Epithelial cell of esophagus (primary cell): ENCODE measurements at places on chromosomes 11 and 22.

GRCh38 chr11:73425108-73425507 is 48.9 kb downstream of the RELT start:
- no peak for DNase-seq

DNA sequence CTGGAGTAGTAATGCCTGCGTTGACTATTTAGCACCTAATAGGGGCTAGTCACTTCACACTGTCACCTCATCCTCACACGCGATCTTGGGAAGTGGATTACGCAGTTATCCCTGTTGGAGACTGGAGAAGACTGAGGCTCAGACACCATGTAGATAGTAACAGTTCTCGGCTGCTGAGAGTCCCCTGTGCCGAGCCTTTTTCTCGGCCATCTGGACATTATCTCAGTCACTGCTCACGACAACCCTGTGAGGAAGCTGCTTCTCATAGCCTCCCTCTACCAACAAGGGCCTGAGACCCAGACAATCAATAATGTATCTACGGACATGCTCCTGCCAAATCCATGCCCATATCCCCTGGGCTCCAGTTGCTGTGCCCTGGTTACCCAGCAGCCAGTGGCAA is 25.9 kb downstream of the SCUBE1 start:
- no peak for DNase-seq

GRCh38 chr11:102799681-102800340 is 1.9 kb upstream of the MMP1 start:
- peak; percentile 14 for DNase-seq

GRCh38 chr11:27416568-27417176 is 53.7 kb upstream of the CCDC34 start:
- peak; percentile 56 for DNase-seq

DNA sequence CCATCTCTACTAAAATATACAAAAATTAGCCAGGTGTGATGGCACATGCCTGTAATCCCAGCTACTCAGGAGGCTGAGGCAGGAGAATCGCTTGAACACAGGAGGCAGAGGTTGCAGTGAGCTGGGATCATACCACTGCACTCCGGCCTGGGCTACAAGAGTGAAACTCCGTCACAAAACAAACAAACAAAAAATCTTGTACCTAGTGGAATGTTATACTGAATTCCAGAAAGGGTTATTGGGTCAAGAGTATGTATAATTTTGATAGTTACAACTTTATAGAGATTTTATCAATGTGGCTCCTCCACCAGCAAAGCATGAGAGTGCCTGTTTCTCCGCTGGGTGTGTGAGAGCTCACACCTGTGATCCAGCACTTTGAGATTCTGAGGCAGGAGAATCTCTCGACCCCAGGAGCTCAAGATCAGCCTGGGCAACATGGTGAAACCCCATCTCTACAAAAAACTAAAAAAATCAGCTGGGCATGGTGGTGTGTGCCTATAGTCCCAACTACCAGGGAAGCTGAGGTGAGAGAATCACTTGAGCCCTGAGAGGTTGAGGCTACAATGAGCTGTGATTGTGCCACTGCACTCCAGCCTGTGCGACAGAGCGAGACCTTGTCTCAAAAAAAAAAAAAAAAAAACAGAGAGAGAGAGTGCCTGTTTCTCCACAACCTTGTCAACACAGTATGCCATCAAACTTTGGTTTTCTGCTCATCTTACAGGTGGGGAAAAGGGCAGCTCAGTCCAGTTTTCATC is 12.7 kb upstream of the FOLR1 start:
- DNase-seq: no peak

GRCh38 chr22:33919391-33920196 is 682 bp downstream of the LARGE1 start:
- DNase-seq: peak; percentile 4

DNA sequence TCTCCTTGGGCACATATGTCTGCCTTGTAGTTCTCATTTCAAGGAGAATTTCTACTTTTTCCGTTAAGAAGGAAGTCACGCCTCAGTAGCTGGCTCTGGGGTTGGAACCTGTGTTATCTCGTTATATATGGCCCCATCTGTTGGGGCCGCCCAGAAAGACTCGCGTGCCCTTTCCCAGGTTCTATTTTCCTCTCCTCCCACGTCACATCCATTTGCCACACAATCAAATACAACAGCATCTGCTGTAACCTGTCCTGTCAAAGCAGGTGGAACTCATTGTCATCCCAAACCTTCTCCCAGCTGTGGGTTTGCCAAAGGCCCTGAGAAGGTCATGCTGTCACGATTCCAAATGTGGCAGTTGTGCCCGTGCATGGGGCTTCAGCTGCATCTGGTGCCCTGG is 213.1 kb upstream of the ZBED5 start:
- DNase-seq: no peak

- DNase-seq: no peak
Measured at GRCh38 chr22:48227341-48228018, 1465.0 kb downstream of the TBC1D22A start.

GRCh38 chr22:35752863-35753189 is 35.2 kb downstream of the APOL5 start:
- no peak for DNase-seq

DNA sequence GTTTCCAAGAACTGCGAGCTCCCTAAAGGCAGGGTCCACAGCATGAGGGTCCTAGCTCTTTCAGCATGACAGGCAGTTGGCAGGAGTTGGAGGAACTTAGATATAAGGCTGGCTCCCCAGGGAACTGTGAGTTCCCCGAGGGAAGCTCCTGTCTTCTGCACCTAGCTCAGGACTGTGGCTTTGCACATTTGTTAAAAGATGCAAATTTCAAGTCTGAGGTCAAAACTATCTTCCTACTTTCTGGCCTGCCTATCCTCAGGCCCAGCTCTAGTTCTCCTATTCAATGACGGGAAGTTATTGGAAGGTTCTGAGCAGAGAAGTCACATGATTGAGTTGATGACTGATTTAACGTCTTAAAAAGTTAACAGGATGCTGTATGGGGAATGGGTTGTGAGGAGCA is 11.7 kb upstream of the UCP3 start:
- no peak for DNase-seq

DNA sequence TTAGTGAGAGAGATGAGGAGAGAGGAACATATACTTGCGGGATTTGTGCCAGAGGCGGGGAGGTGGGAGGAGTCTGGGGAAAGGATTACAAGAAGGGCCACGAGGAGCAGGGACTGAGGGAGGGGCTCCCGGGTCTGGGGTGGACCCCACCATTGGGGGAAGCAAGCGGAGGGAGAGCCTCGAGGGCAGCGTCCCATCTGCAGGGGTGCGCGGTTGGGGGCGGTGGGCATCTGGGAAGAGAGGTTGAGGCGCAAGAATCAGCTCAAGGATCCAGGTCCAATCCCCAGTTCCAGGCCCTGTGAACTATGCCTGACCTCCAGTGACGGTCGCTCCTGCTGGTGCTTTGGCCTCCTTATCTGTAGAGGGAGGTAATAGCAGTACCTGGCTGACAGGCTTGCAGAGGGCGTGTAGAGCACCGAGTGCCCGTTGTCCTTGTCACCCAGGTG is 38.0 kb downstream of the ADAMTS15 start:
- no peak for DNase-seq

GRCh38 chr11:19079643-19080440 is 19.3 kb upstream of the MRGPRX2 start:
- DNase-seq: peak; percentile 99

GRCh38 chr22:34973926-34974325 is 92.0 kb upstream of the ISX start:
- no peak for DNase-seq

- DNase-seq: peak; percentile 33
Measured at GRCh38 chr11:94128291-94128745, 323 bp upstream of the PANX1 start.

- DNase-seq: no peak
Measured at GRCh38 chr11:10091314-10092045, 202.5 kb downstream of the SBF2 start.

DNA sequence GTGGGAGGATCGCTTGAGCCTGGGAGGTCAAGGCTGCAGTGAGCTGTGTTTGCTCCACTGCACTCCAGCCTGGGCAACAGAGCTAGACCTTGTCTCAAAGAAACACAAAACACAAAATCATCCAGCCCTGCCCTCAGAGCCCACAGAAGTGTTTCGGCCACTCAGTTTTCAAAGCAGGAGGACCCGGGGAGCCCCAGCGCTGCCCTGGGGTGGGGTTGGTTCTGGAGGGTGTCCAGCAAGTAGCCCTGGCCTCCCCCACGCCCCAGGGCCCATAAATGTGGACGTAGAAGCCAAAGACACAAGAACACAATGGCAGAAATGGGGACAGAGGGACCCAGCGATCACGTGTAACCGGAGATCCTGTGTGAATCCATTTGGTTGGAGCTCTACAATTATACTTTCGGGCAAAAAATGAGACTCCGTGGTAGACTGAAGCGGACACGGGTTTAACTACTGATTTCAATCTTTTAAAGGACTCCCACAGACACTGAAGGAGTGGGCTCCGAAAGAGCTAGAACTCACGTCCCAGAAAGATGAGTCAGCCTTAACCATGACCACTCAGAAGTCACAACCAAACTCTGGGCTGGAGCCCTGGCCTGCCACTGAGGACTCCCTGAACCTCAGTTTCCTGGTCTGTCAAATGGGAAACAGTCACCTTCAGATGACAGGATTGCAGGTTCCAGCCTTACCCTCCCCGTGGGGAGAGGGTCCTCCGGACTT is 9.0 kb upstream of the CYTH4 start:
- DNase-seq: no peak

GRCh38 chr22:44218071-44218470 is 37.3 kb downstream of the PARVG start:
- no peak for DNase-seq

- no peak for DNase-seq
Measured at GRCh38 chr22:50697667-50698506, 25.3 kb downstream of the SHANK3 start.

GRCh38 chr22:46303347-46303965 is 6.8 kb downstream of the GTSE1 start:
- DNase-seq: peak; percentile 30

GRCh38 chr22:46009730-46010129 is 32.8 kb upstream of the WNT7B start:
- DNase-seq: no peak

GRCh38 chr22:19358195-19358594 is 66.7 kb upstream of the CLTCL1 start:
- no peak for DNase-seq

DNA sequence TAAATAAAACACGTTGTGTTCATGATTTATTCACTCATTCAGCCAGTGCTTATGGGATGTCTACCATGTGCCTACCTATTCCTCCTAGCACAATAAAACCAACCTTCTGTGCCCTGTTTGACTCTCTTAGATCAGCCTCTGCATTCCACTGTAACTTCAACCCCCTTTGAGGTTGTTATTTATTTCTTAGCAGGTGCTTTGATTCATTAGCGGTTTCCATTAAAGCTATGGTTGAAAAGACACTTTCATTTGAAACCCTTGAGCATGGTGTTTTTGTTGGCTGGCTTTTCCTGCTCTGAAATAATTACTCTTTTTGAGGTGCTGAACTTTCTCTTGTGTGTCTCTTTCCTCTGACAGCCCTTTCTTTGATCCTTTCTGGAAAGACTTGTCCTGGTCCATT is 570.6 kb upstream of the LARGE1 start:
- no peak for DNase-seq

DNA sequence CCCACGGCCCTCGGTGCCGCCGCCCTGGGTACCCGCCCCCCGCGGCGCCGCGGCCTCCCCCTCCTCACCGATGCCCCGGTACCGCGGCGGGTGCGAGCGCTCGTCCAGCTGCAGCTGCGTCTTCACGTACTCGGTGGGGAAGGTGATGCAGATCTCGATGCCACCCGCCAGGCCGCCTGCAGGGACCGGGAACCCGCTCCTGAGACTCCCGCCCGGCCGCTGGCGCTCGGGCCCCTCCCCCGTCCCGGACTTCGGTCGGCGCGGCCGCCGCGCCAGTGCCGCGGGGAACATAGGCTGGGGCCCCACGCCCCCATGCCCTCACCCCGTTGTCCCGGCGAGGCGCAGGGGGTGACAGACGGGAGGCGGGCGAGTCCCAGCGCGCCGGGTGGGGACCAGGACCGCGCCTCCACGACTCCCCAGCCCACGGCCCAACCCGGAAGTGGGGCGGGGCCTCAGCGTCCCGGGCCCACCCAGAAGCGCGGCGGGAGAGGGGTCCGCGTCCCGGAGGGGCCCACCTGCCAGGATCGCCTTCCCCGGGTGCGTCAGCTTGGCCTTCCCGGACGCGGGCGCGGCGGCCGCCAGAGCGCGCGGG is 375 bp downstream of the SLC25A1 start:
- peak; percentile 50 for DNase-seq

- peak; percentile 35 for DNase-seq
Measured at GRCh38 chr11:42770444-42771065, 541.2 kb upstream of the API5 start.

DNA sequence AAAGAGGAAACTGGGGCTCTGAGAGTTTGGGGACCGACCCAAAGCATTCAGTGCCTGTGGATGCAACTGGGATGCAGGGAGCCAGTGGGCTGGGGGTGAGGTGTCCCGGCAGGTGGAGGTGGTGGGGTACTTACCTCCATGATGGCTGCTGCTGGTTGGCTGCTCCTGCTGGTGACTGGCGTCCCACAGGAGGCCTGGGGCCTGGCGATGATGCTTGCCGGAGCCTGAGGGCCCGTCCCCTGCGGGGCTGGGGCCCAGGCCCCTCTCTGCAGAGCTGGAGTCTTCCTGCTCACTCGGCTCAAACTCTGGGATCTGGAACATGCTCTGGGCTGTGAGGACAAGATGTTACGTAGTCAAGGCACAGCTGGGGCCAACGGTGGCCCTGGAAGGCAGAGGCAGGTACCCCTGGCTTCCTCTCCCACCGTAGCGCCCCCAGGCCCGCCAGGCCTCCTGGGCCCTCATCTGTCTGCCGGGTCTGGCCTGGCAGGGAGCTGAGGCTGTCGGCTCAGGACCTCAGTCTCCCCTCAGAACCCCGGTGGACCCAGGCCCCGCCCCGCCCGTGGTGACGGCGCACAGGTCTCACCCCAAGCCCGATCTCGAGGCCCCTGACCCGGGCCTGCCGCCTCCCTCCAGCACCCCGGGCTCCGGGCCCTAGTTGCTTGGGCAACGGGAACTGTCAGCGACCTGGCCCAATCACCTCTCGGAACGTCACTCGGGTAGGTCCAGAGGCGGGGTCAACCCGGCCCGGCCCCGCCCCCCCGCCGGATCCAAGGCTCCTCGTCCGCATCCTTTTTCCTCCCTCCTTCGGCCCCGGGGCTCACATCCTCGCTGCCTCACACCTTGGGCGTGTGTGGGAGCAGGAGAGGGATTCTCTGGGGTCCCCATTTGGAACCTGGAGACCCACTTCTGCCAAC is at the start of gene BAD:
Gene BAD (minus strand): TSS at position 618 of the 914 bp plus-strand sequence. CDS start 297 bp downstream, at position 321.
- DNase-seq: peak; percentile 95

- peak; percentile 6 for DNase-seq
Measured at GRCh38 chr22:33325232-33326004, 267.2 kb upstream of the SYN3 start.

GRCh38 chr11:67501854-67502253 is 3.3 kb downstream of the PITPNM1 start:
- DNase-seq: no peak

DNA sequence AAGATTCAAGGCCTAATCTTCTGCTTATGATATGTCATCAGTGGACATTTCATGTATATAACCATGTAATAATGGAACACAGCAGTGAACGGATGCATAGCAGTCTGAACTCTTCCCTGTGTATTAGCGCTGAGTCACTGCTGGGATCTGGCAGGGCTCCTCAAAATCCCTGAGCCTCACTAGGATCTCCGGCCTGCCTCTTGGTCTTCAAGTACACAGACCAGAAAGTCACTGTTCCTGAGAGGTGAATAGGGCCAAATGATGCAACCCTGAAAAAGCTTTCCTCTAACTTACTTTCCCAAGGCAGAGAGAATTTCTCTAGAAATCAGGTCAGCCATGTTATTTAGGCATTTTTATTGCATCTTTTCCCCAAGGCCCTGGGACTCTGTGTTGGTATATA is 35.0 kb downstream of the POU2AF1 start:
- DNase-seq: peak; percentile 27

- DNase-seq: no peak
Measured at GRCh38 chr22:23302171-23303002, 122.1 kb downstream of the BCR start.
